Activated B cell treated with CpG ODN at 0.5 μM for 24 hours (primary cell): ENCODE measurements at places on chromosomes 3 and 15.
A peak's percentile ranks its signal among the peaks of the same experiment; 100 is the strongest.

DNA sequence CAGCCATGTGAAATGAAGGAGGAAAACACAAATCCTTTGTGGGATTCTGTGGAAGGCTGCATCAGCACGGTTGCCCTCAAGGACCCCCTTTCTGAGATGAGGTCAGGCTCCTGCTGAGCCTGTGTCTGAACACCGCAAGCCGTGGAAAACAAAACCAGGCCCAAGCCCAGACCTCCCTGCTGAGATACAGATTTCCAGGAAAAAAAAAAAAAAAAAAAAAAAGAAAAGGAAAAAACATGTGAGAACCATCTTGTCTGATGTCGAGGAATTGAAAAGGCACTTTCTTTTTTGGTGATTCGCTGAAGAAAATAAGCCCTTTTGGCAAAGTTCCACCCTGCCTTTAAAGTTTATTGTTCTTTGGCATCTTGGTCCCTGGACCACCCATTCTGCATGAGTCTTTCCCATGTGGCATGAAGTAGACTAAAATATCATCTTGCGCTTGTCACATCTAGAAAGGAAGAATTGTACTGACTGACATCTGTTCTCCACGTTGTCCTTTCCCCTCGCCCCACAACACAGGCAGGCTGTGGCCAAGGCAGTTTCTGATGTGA is 117.6 kb downstream of the CHST2 start:
- no peak overlapping the region for H3K27ac ChIP-seq
- H3K4me3 ChIP-seq: peak overlapping the region; percentile 3
- no peak for DNase-seq
- no peaks in the 10 kb centered on the region for H3K27me3 ChIP-seq
- H3K4me1 ChIP-seq: peaks cover 16% of the 10 kb centered on the region

GRCh38 chr3:175612487-175613196 is 753.5 kb downstream of the NAALADL2 start:
- H3K4me1 ChIP-seq: no peaks in the 10 kb centered on the region
- no peak for DNase-seq
- no peaks in the 10 kb centered on the region for H3K36me3 ChIP-seq
- H3K27me3 ChIP-seq: no peaks in the 10 kb centered on the region

- H3K27ac ChIP-seq: no peak overlapping the region
- no peaks in the 10 kb centered on the region for H3K27me3 ChIP-seq
- DNase-seq: no peak
- H3K36me3 ChIP-seq: no peaks in the 10 kb centered on the region
- H3K4me3 ChIP-seq: no peak overlapping the region
These were observed 255.4 kb upstream of the ARPP21 start for GRCh38 chr3:35383719-35384555.

DNA sequence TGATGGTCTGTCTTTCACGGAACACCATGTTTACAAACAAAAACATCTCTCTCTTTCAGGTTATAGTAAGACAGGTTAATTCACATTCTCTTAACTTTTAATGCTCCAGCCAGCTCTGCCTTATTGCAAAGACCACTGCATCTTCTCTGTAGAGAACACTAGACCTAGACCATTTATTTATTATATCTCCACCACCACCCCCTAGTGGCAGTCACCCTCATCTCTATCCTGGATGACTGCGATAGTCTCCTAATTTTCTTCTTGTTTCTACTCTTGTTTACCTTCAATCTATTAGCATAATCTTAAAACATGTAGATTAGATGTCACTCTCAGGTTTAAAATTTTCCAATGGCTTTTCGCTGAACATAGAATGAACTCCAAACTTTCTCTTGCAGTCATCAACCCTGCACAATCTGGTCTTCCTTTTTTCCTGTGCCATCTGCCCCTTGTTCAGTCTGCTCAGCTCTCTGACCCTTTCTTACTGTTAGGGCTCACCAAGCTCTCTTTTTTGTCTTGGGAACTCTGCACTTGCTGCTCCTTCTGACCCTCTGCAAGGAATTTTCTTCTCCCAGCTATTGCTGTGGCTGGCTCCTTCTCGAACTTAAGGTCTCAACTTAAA is 155.6 kb downstream of the SQOR start:
- no peaks in the 10 kb centered on the region for H3K36me3 ChIP-seq
- no peak overlapping the region for H3K27ac ChIP-seq
- H3K4me1 ChIP-seq: no peaks in the 10 kb centered on the region
- no peak for DNase-seq
- peaks cover 13% of the 10 kb centered on the region for H3K27me3 ChIP-seq

- no peaks in the 10 kb centered on the region for H3K4me1 ChIP-seq
These were observed 143.4 kb downstream of the PTPRG start for GRCh38 chr3:61704807-61705206.

- no peaks in the 10 kb centered on the region for H3K4me1 ChIP-seq
- no peak overlapping the region for H3K27ac ChIP-seq
- no peaks in the 10 kb centered on the region for H3K36me3 ChIP-seq
- H3K4me3 ChIP-seq: no peak overlapping the region
These were observed 50.9 kb downstream of the ARPP21 start for GRCh38 chr3:35690271-35690670.

GRCh38 chr3:123341871-123342630 is 106.8 kb downstream of the ADCY5 start:
- H3K27me3 ChIP-seq: no peaks in the 10 kb centered on the region
- DNase-seq: no peak
- no peaks in the 10 kb centered on the region for H3K36me3 ChIP-seq
- no peak overlapping the region for H3K4me3 ChIP-seq
- no peaks in the 10 kb centered on the region for H3K4me1 ChIP-seq
- no peak overlapping the region for H3K27ac ChIP-seq

DNA sequence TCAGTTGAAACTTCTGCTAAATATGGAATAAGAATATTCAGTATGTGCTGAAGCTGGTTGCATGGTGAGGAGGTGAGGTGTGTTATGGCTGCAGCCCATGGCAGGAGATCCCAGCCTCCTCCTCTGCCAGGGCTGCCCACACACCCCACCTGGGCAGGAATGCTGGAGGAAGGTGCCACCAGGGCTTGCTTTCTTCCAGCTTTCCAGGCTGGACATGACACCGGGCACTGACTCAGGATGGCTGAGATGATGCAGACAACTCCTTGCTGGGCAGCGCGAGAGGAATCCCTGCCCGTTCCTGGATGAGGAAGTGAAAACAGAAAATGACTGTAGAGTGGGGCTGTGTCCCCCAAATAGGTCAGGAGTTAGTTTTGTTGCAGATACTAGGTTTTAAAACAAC is 14.1 kb downstream of the GABRG3 start:
- H3K27ac ChIP-seq: no peak overlapping the region
- no peaks in the 10 kb centered on the region for H3K4me1 ChIP-seq
- H3K4me3 ChIP-seq: no peak overlapping the region
- DNase-seq: no peak
- H3K36me3 ChIP-seq: no peaks in the 10 kb centered on the region

DNA sequence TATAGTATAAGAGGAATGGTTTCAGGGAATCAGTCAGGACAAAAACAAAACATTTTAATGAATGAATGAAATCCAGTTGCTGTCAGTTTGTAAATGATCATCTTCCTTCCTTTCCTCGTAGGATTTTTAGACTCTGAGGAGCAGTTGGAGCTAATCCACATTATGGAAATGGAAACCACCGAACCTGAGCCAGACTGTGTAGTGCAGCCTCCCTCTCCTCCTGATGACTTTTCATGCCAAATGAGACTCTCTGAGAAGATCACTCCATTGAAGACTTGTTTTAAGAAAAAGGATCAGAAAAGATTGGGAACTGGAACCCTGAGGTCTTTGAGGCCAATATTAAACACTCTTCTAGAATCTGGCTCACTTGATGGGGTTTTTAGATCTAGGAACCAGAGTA is 3.1 kb downstream of the TIPARP start:
- H3K4me1 ChIP-seq: peaks cover 71% of the 10 kb centered on the region
- no peak for DNase-seq
- H3K36me3 ChIP-seq: peaks cover 40% of the 10 kb centered on the region
- H3K27me3 ChIP-seq: no peaks in the 10 kb centered on the region

DNA sequence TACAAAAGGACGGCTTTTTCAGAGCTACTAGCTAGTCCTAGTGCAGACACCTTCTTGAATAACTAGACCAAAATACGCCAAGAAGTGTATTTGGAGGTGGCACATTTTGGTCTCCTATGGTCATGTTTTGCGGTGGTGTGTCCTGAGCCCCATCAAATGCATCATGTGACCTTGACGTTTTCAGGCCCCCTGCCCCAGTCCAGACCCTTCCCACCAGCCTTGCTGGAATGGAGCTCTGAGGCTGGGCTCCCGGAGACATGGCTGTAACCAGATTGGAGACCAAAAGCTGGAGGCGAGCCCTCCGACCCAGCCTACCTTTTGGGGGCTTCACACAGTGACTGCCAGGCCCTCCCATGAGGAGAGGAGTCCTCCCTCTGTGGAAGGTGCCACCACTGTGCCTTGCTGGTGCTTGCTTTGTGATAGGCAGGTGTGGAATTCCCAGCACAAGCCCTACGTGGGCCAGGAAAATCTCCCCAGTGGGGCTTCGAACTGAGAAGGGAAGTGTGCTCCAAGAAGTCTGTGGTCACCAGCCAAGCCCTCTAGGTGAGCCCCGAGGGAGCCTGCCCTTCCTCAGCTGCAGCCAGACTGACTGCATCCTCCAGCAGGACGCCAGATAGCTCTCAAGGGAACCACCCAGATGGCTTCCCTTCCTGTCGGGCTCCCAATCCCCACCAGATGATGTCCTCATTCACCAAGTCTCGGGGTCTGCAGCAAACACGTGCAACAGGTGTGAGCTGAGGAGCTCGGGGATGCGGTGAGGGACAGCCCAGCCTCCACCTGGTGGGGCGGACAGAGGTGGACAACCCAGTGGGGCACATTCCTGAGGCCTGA is 126.2 kb downstream of the ASB7 start:
- no peak overlapping the region for H3K27ac ChIP-seq
- H3K27me3 ChIP-seq: peaks cover 6% of the 10 kb centered on the region
- no peak overlapping the region for H3K4me3 ChIP-seq
- no peaks in the 10 kb centered on the region for H3K36me3 ChIP-seq
- DNase-seq: no peak

GRCh38 chr3:31392568-31392967 is 140.2 kb upstream of the STT3B start:
- H3K4me1 ChIP-seq: no peaks in the 10 kb centered on the region
- peaks cover 10% of the 10 kb centered on the region for H3K27me3 ChIP-seq
- no peak overlapping the region for H3K4me3 ChIP-seq
- DNase-seq: no peak

DNA sequence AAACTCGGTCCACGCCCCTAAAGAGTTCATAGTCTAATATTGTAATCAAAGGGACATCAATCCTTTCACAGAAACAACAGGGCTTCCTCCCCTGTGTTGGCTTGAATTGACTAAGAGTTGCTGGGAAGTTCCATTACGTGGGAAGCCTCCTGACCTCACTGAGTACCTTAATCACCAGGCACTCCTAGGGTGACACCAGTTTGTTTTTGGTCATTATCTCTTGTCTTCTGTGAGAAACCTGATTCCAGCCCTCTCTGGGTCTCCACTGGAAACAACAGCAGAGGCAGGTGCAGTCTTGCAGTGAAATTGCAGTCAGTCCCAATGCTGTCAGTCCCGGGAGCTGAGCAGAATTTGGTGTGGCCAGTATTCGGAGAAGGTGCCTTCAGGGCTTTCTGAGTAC is 55.4 kb downstream of the BOC start:
- no peak for DNase-seq
- H3K36me3 ChIP-seq: no peaks in the 10 kb centered on the region
- no peak overlapping the region for H3K27ac ChIP-seq
- no peak overlapping the region for H3K4me3 ChIP-seq

DNA sequence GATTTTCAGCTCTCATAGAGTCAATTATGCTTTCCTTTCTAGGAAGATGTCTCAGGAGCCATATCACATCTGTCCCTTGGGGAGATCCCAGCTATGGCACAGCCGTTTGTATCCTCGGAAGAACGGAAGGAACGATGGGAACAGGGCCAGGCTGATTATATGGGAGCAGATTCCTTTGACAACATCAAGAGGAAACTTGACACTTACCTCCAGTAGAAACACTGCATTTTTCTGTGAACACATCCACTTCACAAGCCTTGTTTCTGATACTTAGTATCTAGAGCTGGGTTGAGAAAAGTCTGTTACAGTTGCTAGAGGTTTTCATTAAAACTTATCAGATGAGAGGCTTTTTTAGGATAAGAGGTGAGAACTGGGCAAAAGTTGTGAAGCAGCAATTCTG is 35.4 kb downstream of the GYG1 start:
- H3K27me3 ChIP-seq: no peaks in the 10 kb centered on the region
- DNase-seq: no peak
- H3K4me1 ChIP-seq: no peaks in the 10 kb centered on the region
- H3K4me3 ChIP-seq: no peak overlapping the region
- no peak overlapping the region for H3K27ac ChIP-seq

DNA sequence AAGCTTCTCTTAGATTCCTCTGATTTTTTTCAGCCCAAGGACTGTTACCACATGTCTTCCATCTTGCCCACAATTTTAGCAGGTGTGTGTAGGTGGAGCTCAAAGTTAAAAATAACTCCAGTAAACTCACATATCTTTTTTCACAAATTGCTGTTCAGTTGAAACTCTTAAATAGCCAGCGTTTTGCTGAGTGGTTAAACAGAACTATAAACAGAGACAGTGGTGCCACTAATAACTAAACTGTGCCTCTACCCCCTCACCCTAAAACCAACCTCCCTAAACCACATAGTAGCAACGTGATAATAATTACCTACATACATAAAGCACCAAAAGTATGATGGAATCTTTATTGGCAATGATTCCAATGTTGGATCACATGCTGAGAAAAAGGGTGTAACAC is 525.1 kb downstream of the PDCD6IP start:
- no peaks in the 10 kb centered on the region for H3K36me3 ChIP-seq
- H3K4me3 ChIP-seq: no peak overlapping the region
- no peaks in the 10 kb centered on the region for H3K27me3 ChIP-seq
- H3K27ac ChIP-seq: no peak overlapping the region
- peaks cover 10% of the 10 kb centered on the region for H3K4me1 ChIP-seq

DNA sequence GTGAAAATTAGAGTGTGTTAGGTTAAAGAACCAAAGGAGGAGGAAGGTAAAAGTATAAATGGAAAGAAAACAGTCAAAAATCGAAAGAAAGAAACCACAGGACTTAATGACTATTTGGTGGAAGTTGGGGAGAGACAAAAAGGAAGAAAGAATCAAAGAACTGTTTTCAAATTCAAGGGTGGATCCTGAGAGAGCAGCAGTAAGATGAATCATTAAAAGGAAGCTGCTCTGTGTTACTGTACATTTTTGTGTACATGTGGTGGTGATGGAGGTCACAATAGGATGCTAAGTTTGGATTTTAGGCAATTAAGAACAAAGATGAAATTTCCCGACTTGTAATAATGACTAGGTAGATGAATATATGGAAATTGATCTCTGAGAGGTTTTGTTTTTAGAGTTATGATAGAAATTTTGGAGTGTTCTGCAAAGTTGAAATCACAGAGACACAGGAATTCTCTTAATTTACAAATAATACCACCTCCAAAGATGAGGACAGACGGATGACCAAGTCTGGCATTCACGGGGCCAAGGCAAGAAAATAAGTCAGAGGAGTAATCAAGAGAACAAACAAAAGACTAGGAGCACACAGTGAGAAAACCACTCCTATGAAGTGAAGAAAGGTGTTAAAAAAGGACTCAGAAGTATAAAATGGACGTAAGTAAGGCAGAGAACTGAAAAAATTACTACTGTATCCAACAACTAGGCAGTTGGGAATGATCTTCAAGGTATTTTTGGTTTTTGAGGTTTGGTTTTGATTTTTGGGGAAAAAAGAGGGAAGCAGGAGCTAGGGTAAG is 7.1 kb downstream of the DHX36 start:
- H3K27ac ChIP-seq: no peak overlapping the region
- no peak for DNase-seq
